Natural killer cell (primary cell): ENCODE measurements at places on chromosomes 5 and 9.

- no peak for DNase-seq
Measured at GRCh38 chr9:1606253-1606652, 408.9 kb upstream of the SMARCA2 start.

DNA sequence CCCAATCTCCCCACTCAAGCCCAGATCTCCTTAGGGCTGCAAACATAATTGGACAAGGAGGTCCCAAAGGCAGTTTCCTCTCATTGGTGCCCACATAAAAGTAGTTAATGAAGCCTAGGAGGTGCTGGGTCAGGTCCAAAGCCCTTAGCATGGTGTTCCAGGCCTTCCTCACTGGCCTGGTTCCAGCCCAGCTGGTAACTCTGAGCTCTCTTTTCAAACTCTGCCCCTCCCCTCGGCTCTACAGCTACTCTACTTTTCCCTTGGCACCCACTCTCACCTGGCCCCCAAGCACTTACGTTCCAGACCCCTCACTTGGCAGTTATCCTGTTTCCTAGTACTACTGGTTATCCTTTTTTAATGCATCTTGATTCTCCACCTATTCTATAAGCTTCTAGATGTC lies 9.9 kb downstream of the SEPTIN8 start:
- DNase-seq: no peak

GRCh38 chr5:181107699-181108098 lies 23.3 kb downstream of the OR2V1 start:
- no peak for DNase-seq

GRCh38 chr5:91158011-91158410 lies 225.1 kb downstream of the ARRDC3 start:
- DNase-seq: no peak

DNA sequence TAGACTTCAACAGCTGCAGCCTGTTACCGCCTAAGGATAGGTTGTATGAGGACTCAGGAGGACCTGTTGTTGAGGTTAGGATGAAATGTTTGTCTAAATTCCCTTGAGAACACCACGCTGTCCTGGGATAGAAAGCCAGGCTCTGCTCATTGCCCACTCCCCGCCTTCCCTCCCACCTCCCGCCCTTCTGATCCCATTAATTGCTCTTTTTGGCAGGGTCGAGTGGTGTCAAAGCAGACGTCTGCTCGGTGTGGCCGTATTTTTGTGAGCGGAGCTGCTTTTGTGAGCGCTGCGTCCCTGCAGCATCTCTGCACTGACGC lies 62.3 kb downstream of the SPATA31C2 start:
- no peak for DNase-seq

DNA sequence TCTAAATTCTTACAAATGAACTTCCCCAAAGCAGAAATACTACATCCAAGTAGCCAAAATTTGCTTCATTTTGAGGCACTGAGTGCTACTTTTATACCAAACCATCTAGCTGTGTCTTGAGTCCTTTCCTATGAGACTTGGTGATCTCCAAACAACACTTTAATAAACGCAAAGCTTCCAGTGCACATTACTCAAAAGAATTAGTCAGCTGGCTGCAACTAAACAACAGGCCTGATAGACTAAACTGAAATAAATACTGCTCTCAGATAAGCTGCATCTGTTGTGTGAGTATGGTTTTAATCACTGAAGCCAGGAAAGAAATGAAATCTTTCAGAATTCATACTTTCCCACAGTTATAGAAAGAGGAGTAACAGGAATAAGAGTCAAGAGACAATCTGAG lies 80.3 kb downstream of the VCAN start:
- DNase-seq: no peak

- no peak for DNase-seq
Measured at GRCh38 chr5:111618623-111619271, 106.4 kb upstream of the STARD4 start.

GRCh38 chr5:16995372-16995771 lies 59.3 kb upstream of the MYO10 start:
- DNase-seq: no peak

GRCh38 chr5:10420932-10421331 lies 20.7 kb upstream of the ROPN1L start:
- no peak for DNase-seq

DNA sequence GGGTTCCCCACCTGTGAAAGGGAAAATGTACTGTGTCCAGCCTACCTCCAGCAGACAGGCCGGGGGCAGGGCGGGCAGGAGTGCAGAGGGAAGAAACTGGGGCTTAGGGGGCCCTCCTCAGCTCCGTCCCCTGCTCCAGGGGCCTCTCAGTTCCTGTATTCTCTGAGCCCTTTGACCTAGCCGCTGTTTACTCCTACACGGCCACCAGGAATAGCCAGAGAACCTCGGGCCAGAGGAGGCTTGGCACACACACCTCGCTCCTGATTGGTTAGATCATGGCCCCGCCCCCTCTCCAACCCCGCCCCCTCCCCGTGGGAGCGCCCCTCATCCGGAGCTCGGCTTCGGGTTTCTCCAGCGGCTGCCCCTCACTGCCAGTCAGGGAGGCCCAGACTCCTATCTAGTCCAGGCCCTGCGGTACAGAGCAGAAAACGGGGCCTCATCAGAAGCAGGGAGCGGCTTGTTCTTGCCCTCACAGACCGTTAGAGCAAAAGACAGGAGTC lies 2.2 kb downstream of the ST6GALNAC6 start:
- DNase-seq: no peak

GRCh38 chr9:96331236-96331947 lies 29.4 kb upstream of the HSD17B3 start:
- no peak for DNase-seq

- no peak for DNase-seq
Measured at GRCh38 chr9:71990466-71990865, 69.9 kb downstream of the C9orf57 start.

DNA sequence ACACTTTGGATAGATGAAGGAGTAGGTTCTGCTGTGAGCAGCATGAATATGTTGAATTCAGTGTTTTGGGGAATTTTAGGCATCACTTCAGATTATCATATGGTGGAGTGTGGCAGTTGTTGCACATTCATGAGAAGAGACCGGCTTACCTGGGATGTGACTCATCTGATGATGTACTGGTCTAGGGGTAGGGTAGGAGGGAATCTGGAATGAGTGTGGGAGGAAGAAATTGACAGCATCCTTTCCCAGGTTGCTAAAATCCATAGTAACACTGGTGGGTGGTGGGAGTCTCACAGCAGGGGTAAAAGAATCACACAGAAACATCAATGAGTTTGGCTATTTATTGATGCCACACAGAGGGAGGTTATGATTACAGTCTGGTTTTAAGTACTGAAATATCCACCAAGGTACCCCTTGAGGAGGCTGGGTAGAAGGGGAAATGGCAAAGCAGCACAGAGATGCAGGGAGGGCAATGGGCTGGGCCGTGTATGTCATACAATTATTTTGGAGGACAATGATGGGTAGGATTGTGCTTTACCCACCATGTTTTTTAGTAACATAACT lies 82.5 kb downstream of the TARS1 start:
- DNase-seq: no peak

DNA sequence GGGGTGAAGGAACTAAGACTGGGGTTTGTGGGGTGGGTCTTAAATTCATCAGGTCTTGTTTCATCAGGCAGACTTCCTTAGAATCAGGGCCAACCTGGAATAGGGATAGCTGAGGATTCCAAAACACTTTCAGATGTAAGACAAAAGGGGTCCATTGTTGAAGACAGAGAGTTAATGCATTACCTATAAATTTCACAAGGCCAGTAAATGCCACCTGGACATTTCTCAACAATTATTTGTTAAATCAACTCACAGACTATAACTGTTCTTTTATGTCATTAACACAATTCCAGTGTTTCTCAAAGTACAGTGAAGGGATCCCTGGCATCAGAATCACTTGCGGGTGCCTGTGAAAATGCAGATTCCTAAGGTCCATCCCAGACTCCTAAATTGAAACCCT lies 2.8 kb downstream of the MARCHF3 start:
- no peak for DNase-seq

DNA sequence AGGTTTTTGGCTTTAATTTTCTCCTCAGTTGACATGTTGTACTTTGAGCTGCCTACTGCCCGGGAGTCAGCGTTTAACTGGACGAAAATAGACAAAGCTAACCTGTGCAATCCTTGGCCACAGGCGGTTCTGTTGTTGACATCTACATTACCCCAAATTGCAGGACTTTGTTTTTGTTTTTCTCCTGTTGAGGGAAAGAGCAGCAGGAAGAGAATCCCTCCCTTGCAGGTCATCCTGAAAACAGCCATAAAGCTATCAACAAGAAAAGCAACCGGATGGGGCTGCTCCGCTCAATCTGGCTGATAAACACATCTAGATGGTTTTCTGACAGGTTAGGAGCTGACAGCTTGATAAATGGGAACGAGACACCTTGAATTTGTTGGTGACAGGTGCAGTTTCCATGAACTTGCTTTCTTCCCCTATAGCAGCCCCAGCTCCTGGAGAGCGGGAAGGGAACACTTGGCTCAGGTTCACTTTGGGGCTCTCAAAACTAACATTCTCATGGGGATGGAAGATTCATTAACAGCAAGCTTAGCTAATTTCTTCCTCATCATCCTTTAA lies 331.5 kb downstream of the SLIT3 start:
- DNase-seq: no peak

DNA sequence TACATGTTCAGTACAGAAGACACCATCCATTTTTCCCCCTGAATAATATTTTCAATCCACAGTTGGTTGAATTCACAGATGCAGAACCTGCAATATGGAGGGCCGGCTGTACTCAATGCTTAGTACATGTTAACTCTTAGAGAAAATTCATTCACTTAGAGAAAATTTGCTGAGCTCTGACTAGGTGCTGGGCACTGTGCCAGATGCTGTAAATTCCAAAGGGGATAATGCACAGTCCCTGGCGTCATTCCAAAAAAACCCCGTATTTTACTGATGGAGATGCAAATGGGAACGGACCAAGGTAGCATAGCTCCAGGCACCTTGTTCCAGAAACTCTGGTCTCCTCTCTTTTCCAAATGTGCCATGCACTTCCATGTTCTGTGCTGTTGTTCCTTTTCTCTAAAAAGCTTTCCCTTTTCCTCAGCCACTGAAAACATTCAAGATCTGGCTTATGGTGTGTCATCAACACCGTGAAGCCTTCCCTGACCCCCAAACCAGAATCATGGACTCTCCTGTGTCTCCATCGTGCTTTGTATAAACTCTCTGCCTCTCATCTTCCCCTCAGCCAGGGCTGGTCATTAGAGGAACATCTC lies 55.7 kb upstream of the COL15A1 start:
- no peak for DNase-seq

DNA sequence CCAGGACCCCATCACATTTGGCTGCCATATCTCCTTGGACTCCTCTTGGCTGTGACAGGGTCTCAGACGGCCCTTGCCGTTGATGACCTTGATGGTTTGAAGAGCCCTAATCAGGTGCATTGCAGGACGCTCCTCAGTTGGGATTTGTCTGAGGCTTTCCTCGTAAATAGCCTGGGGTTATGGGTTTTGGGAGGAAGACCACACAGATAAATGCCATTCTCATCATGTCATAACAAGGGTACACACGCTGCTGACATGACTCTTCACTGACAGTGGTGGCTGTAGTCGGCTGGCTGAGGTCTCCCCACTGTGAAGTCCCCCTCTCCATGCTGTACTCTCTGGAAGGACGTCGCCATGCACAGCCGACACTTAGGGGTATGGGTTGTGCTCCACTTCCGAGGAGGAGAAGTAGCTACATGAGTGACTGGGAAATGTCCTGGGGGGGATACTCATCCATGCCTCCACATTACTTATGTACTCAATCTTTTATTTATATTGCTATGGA lies 42.9 kb upstream of the SPTLC1 start:
- no peak for DNase-seq

DNA sequence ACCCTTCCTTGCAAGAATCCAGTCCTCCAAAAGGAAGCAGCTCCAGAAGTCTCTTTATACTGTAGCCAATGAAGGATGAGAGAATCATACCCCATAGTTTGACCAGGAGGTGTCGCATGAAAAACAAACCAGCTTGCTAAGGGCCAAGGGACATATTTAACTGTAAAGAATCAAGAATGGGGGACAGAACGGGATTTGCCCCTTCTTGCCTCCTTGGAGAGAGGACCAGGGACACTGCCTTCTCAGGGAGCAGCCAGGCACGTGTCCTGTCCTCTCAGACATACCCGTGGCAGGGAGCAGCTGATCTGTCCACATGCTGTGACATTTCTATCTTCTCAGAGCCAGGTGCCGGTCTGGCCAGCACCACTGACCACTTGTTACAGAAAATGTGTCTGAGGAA lies 11.7 kb downstream of the PRUNE2 start:
- no peak for DNase-seq

GRCh38 chr9:36148311-36149051 lies 11.9 kb downstream of the GLIPR2 start:
- peak; percentile 85 for DNase-seq

DNA sequence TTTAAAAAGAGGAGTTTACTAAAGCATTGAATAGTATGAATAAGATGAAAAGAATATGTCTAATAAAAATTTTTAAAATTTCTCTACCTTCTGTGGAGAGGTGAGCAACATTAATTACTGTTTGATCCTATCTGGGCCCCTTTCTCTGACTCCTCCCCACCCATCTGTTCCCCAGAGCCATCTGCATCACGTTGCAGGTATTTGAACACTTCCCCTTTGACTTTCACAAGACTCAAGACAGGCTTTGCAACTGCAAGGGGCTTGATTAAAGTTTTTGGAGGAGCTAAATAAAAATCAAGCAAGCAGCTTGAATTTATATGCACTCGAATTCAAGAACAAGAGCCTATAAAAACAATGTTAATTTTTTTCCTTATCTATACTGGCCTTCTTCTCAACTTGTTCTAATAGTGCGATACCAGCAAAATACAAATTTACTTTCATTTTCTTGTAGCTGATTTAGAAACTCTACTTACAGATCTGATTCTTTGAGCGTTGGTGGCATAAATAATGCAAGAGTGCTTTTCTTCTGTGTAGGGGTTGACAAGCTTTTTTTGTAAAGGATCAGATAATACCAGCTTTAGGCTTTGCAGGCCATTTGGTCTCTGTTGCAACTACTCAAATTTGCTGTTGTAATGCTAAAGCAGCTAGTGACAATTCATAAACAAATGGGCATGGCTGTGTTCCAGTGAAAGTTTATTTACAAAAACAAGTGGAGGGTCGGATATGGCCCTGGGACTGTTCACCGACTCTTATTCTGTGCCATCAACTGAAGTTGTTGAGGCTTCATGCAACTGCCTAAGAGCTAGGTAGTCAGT lies 21.2 kb downstream of the TXNDC8 start:
- DNase-seq: no peak

DNA sequence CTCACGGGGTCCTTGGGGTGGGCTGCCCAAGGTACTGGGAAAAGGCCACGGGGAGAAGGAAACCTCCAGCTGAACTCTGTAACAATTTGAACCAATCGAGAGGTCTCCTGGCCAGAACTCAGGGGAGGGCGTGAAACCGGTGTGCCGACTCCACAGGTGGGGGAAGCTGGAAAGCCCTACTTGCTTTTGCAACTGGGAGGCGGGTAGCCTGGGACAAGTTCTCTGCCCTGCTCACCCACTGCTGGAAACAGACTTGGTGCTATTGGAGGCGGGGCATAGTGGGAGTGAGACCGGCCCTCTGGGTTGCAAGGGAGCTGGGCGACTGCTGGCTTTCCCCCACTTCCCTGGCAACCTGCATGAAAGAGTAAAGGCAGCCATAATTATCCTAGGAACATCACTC lies 73.2 kb upstream of the SLIT3 start:
- DNase-seq: no peak

GRCh38 chr5:108989761-108990392 lies 242.2 kb downstream of the FER start:
- no peak for DNase-seq

GRCh38 chr9:136122425-136123383 lies 4.0 kb upstream of the TMEM250 start:
- DNase-seq: peak; percentile 86

- peak; percentile 84 for DNase-seq
Measured at GRCh38 chr5:176596689-176597416, 13.1 kb downstream of the GPRIN1 start.

GRCh38 chr5:88682131-88682530 lies 200.9 kb downstream of the MEF2C start:
- DNase-seq: no peak
